ENCODE measurements at places on chromosomes 3 and 15. TPM values are rescaled to one million over a fixed set of nuclear protein-coding genes. Genes with fewer than 3 reads are reported as not detected.

DNA sequence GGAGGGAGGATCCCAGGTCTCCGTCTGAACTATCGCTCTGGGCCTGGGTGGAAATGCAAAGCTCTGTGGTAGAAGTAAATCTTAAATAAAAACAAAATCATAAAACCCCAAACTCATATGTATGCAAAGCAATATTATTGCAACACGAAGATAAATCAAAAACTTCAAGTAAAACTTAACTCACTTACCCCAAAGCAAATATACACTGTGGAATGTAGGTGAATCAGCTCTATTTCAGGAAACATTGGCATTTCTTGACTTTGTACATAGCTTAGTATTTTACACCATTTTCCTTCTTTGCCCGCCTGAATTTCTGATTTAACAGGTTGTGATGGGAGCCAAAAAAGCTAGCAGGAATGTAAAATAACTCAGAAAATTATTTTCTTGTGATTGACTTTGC is 126.2 kb downstream of the TPRG1 start:
- no peak for DNase-seq

- DNase-seq = no peak
Measured at GRCh38 chr3:25899352-25900101, 109.6 kb downstream of the OXSM start.

- DNase-seq = no peak
Measured at GRCh38 chr3:179020112-179020511, 51.5 kb downstream of the ZMAT3 start.

- no peak for DNase-seq
Measured at GRCh38 chr3:160987982-160988964, 116.9 kb downstream of the B3GALNT1 start.

GRCh38 chr15:91499774-91500383 is 353.6 kb upstream of the SLCO3A1 start:
- DNase-seq = no peak

DNA sequence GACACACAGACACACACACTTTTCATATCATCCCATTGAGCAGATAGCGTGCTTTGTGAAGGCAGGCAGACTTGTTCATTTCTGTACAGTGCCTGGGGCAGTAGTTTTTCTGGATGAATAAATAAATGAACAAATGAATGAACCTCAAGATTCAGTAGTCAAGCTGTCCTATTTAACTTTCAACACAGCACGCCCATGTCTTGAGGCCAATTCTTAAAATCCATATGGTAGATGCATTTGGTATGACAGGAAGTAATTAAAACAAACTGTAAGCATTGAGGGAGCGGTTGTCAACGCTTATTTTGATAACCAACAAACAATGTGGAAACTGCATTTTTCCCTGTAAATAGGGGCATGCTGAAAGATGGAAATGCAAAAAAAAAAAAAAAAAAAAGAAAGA is 80.0 kb upstream of the BNC1 start:
- no peak for DNase-seq

Gene GPR87
- not detected for total RNA-seq

Data from Peyer's patch (tissue), 4 donors.